ENCODE measurements at places on chromosomes 12 and 14.

GRCh38 chr12:43501703-43502102 lies 50.3 kb downstream of the ADAMTS20 start:
- DNase-seq, result no peak

GRCh38 chr14:85479771-85480170 lies 50.2 kb upstream of the FLRT2 start:
- no peak for DNase-seq

DNA sequence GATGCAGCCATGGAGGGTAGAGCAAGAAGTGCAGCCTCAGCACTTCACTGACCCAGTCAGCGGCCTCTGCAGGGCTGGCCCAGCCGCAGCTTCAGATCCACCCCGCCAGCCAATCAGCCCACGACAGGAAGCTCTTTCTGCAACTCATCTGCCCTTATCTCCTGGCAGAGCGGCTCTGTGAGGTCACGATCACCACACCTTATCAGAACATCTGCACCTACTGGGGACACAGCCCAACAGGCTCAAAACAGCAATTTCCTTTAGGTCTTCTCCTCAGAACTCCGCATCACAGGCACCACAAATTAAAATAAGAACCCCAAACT lies 287.3 kb downstream of the BCL11B start:
- DNase-seq, result no peak

- DNase-seq, result no peak
These were observed 30.5 kb upstream of the GRIP1 start for GRCh38 chr12:66709457-66709773.

- DNase-seq, result no peak
These were observed 73.8 kb downstream of the ACADS start for GRCh38 chr12:120799243-120800045.
